ENCODE measurements at places on chromosomes 1 and 21.

DNA sequence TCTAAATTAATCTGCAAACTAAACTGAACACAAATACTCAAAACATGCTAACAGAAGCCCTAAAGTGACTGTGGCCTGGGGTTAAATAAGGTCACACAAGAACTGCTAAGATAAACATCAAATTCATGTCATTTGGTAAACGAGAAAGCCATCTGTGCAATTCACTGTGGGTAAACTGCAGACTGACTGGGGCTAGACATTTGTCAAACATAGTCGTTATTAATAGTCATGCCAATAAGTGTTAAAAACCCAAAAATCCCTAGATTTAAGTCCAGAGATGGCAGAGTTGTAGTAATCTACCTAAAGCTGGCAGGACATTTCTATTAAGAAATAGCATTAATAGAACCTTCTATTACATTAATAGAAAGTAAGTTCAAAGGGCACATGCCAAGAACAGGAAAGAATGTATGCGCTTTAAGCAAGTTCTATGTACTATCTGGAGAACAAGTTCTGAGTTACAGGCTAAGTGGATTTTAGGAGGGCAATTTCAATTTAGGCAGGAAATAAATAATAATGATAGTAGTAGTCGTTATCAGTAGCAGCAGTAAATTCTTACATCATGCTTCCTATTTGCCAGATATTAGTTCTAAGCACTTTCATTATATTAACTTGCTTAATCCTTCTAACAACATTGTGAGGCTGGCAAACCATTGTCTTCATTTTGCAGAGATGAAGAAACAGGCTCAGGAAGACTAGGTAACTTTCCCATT is 8.6 kb downstream of the EDEM3 start:
- peak; percentile 37 for DNase-seq

- peak; percentile 24 for DNase-seq
Observed at GRCh38 chr1:81714636-81715035, 86.1 kb upstream of the ADGRL2 start.

DNA sequence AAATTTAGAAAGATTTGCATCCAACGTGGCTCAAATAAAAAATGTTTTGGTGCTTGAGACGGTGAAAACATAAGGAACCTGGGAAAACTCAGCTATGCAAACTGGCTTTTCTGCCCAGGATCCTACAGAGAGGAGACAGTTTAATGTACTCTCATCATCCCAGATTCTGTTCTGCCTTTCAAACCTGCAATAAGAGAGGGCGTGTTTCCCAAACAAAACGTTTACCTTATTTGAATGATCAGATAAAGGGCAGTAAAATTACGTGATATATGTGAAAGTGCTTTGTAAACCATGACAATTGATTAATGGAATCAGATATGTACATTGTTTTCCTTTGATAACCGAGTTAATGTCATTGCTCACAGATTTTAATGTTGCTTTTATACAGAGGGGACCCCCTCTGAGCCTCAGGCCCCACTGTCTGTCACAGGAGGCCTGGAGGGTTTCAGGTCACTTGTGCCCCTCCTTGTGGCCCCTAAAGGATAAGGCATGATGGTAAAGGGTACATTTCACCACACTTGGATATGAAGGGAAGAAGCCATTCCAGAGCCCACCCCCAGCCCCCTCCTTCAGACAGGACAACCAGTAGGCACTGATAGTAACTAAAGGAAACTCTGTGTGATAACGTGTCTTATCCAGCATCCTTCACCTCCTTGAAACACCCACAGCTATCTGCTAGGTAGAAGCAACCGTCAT is 157.6 kb downstream of the EDEM3 start:
- no peak for DNase-seq

DNA sequence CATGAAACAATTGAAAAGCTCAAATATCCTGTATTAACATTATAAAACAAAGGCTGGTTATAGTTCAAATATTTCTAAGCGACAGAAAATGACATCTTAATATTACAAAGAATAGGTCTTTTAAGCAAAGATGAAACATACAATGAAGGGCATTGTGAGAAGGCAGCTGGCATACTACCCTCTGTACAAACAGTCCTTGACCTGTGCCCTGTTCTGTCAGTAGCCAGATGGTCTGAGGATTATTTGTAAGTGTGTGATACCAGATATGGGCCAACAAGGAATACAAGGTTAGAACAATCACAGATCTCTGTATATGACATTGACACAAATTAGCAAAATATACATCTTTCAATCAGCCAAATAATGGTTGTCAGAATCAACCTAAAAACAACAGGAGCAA is 1350.4 kb downstream of the AMY1C start:
- peak; percentile 11 for DNase-seq

- no peak for DNase-seq
Observed at GRCh38 chr1:227424953-227425352, 106.7 kb upstream of the CDC42BPA start.

DNA sequence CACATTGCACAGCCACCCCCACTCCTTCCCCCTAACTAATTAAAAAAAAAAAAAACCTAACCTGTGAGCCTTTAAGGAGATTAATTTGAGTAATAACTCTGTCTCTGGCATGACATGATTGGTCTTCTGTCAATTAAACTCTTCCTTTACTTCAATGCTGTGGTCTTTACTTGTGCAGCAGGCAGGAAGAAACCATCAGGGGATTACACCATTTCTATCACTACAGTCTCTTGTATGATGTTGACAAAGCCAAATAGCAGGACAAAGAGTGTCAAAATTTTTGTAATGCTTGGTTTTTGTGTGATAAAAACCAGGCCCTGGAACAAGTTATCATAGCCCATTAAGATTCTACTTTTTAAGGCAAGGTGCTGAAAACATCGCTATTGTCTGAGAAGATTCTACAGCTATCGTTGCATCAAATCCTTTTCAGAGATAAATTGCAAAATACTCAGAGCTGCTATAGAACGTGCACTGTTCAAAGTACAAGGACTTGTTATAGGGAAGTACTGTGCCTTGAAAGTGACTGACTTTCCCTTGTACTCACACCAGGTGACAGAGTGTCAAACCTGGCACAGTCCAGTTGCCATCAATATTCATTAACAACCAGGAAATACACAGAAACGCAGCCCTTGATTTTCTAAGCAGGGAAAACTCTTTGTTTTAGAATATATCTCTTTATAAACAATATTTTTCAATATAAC is 37.7 kb downstream of the LHX9 start:
- DNase-seq, result no peak

DNA sequence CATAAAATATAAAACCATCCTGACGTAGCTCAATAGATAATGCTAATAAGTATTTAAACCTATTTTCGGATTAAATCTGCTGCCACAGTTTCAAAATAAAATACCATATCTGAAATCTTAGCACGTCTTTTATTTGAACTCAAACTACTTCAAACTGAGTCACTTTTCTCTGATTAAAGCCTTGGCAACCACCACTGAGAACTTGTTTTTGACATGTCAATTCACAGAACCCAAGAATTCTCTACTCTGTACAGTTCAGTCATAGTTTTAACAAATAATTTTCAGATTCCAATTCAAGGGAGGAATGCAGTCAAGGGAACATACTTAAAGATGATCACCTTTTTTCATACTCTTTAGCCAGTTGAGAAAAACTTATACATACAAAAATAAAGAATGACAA is 643.2 kb downstream of the KCNT2 start:
- DNase-seq, result no peak

DNA sequence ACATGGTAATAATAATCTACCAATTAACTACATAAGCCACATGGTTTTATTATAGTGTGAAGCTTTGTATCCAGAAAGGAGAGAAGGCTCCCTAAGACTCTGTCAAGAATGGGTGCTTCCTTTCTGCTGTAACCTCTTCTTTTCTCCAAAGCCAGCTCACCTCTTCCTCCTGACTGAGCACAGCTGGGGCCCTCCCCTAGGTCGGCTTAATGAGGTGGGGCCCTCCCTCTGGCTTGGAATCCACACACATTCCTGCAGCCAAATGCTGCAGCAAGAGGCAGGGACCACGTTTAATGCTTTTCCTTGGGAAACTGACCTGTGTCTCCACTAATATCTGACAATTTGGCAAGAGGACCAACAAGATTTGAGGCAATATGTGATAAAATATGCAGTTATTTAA is 94.8 kb downstream of the DSCAM start:
- no peak for DNase-seq

DNA sequence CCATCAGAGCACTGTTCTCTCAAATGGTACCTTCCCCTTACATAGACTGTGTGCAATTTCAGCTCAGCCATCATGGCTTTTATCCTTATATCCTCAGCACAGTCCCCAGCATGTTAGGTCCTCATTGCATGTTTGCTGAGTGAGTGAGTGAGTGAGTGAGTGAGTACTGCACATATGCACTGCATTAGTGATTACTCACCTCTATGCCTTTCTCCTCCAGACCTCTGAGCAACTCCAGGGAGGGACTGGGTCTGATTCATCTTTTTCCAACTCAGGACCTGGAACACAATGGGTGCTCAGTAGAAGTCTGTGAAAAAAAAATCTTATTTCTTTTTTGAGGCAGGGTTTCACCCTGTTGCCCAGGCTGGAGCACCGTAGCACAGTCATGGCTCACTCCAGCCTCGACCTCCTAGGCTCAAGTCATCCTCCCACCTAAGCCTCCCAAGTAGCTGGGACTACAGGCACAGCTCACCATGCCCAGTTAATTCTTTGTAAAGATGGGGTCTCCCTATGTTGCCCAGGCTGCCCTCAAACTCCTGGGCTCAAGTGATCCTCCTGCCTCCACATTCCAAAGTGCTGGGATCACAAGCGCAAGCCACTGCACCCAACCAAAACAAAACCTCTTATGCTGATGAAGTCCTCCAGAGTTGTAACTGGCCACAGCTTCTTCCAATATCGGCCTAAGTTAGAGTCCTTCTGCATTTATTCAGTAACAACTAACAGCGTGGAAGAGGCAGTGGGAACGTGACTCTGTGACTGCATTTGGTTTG is 23.7 kb downstream of the RNU5D-1 start:
- DNase-seq, result no peak

- DNase-seq, result peak; percentile 15
Observed at GRCh38 chr1:1135339-1136136, 19.6 kb upstream of the C1orf159 start.

- no peak for DNase-seq
Observed at GRCh38 chr1:109433322-109433721, 7.1 kb upstream of the PSMA5 start.

DNA sequence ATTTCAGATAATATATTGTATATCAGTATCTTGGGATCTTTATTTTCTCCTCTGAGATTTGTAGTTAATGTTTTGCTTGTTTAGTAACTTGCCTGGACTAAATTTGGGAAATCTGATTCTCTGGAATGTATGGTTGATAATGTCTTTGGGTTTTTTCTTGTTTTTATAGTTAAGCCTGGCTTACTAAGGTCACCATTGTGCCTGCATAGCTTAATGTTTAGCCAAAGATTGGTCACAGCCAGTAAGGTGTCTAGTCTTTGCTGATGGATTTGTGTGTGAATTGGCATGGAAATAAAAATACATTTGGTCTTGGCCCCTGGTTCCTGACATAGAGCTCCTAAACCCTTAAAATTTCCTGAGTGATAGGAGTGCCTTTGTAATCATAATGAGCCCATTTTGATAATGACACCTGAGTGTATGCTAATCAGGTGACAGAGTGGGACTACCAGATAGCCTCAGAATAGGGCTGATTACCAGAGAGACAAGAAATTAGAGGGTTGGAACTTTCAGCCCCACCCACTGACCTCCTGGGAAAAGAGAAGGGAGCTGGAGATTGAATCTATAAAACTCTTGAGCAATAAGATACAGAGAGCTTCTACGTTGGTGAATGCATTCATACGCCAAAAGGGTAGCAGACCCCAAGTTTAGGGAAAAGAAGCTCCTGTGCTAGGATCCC is 47.9 kb upstream of the NUF2 start:
- no peak for DNase-seq

GRCh38 chr1:36304970-36305914 is 926 bp upstream of the SH3D21 start:
- DNase-seq, result no peak

DNA sequence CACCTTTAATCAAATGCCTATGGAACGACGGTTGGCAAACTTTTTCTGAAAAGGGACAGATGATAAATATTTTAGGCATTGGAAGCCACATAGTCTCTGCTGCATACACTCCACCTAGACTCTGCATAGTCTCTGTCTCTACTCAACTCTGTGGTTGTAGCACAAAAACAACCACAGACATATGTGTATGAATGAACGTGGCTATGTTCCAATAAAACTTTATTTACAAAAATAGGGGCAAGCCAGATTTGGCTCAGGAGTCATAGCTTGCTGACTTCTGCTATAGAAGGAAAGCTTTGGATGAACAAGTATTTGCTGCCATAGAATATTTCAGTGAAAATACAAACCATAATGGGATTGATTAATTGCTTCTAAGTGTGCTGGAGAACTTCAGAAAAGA is 37.5 kb upstream of the ADORA3 start:
- DNase-seq, result no peak

- no peak for DNase-seq
Observed at GRCh38 chr1:184556665-184557064, 169.8 kb downstream of the C1orf21 start.

- no peak for DNase-seq
Observed at GRCh38 chr1:9612871-9613624, 24.3 kb downstream of the TMEM201 start.

GRCh38 chr1:167430134-167430848 is 88.0 kb downstream of the CD247 start:
- no peak for DNase-seq

- DNase-seq, result no peak
Observed at GRCh38 chr21:37188825-37189224, 78.3 kb downstream of the VPS26C start.

DNA sequence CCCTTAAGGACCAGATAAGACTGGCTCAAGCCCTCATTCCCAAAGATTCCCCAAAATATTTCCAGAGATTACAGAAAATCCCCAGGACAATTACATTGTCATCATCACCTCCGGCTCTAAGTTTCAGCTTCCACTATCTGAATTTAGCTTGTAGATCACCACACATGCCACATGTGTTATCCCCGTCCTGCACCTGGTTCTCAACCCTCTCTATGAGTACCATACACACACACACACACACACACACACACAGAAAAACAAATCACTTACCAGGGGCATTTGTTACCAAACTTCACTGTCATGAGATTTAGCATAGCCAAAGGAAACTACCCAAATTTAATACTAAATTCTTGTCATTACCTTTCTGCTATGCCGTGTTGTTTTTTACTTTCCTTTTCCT is 15.4 kb upstream of the TSPAN1 start:
- DNase-seq, result no peak

DNA sequence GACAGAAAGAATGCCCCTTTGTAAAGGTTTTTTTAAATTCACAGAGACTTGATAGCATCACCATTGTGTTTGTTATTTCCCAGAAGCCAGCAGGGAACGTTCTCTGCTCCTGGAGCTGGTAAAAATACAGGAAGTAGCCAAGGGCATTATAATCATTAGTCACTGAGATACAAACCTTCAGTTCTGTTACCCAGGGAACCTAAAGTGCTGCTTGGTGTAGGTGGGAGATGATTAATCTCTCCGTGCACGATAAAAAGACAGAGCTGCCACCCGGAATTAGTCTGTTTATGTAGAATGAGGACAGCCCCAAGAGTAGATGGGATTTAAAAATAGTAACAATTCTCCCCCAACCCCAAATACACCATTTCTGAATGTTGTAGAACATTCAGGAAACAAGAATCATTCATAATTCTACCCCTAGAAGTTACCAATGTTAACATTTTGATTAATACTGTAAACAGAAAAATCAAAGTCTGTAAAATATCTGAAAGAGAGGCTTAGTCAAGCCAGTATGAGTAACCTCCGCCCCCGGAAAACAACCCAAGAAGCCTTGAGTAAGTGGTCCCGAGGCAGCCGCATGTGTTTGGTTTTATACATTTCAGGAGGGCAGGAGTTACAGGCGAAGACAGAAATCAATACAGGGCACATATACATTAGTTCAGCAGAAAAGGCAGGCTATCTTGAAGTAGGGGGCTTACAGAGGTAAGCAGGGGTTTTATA is 45.3 kb upstream of the CTBS start:
- peak; percentile 94 for DNase-seq

- no peak for DNase-seq
Observed at GRCh38 chr1:25131794-25132193, 100.5 kb downstream of the SYF2 start.
